ENCODE measurements at places on chromosomes 5 and 9.
A peak's percentile ranks its signal among the peaks of the same experiment; 100 is the strongest.

DNA sequence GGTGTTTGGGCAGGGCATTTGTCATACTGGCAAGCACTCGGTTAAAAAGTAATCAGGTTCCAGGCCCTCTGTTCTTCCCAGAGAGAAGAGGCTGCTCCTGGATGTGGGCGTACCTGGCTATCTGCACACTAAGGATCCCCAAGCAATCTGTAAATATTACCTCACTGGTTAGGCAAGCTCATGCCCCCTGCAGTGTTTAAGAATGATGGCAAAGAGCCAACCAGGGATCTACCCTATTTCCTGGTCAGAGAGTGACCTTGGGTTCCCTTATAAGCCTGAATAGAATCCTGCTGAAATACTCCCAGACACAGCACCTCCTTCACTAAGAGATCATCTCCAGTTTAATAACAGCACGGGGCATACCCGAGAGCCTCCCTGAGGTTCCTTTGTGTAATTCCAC is 181.2 kb downstream of the PIK3R1 start:
- DNase-seq = no peak

DNA sequence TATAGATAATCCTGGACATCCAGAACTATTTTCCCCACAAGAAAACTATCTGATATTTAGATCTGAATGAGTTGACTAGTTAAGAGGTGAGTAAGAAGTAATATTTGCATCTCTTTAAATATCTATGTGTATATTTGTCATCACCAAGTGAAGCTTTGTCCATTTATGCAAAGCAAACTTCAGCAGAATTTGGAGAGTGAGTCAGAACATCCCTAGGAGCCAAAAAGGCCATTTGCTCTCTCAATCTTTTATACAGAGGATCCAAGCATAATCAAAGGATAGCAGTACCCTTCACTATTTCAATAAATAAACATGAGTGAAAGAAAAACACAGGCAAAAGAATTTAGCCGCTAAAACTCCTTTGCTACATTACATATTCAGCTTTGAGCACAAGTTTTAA is 454.4 kb downstream of the NR2F1-AS1 start:
- no peak for DNase-seq

GRCh38 chr5:66701244-66701643 is 105.1 kb downstream of the MAST4 start:
- no peak for DNase-seq

- no peak for DNase-seq
These were observed 285.6 kb downstream of the FBXL7 start for GRCh38 chr5:15785531-15785981.

DNA sequence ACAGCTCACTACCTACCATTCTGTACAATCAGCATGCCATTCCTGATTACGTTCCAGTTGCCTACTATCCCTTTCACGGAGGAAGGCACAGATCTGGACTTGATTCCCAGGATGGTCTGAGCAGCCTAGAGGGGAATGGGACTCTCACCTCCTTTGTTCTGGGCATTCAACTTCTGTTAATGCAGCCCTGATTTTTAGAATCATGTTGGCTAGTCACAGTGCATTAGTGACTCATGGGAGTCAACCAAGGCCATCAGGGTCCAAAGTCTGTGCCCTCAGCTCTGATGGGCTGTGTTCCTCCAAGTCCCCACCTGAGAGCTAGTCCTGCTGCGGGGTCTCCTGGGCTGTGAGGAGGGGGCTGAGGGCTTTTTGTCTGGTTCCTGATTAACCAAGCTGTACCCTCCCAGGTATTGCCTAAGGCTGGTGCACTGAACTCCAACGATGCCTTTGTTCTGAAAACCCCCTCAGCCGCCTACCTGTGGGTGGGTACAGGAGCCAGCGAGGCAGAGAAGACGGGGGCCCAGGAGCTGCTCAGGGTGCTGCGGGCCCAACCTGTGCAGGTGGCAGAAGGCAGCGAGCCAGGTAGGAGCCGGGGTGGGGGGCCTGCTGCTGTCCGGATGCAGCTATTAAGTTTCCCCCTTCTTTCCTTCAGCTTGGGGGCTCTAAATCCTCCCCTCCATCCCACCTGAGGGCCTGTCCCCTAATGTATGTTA is 43.0 kb downstream of the STOM start:
- DNase-seq = no peak

GRCh38 chr5:5666369-5666768 is 243.9 kb downstream of the ICE1 start:
- no peak for DNase-seq

DNA sequence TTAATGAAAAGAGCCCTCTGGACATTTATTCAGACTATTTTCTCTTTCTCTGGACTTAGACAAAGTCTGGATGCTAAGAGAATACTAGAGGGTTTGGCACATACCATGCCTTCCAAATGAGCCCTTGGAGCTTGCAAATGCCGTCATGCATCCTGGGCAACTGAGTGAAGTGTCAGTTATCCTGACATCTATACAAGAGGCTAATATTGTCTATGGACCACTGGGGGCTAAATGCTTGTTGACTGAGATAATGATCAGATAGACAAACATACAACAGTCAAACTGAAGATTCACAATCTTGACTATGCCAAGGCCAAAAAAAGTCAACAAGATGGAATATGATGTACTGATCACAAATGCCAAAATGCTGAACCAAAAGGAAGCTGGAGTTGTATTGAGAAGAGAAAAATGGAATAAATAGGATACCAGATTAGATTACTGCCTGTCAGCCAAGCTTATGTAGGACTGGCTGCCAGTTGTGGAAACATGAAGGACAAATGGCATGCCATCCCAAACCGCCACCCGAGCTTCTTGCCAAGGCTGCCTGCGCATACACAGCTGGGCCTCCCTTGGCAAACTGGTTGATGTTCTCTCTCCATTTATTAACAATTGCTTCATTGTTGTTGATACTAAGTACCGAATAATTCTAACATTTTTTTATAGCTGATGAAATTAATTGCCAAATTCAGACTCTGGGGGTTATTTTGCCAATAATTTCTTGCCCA is 240.1 kb upstream of the GRAMD2B start:
- no peak for DNase-seq

DNA sequence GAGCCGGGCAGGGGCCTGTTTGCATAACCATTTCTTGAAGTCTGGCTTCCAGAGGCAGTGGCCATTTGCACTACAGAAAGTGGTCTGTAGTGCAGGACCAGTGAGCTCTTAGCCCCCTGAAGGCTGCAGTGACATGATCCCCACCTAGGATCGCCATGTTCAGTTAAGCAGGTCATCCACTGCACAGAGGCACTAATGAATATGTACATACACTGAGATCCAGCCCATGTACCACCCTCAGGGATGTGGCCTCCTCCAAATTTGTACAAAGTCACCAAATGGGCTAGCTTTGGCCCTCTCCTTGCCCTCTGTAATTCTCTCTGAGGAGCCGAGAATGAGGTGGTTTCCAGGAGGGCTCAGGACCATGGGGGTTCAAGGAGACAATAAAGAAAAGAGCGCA is 8.3 kb upstream of the SUSD3 start:
- DNase-seq = no peak

GRCh38 chr5:57383093-57383861 is 99.3 kb downstream of the ACTBL2 start:
- DNase-seq = no peak

DNA sequence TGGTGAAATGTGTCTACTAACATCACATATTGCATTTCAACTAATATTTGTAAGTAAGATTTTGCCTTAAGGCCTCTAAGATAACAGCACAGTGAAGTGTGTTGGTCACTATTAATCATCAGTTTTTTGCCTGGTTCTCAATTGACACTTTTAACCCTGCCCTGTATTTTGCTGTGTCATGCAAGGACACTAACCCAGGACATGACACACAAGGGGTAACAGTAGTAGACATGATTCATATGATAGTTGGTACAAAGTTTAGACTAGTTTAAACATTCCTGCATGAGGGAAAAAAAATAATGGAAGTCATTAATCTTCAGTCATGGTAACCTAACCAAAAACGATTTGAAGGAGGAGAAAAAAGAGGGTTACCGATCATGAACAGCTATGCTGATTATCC is 207.0 kb downstream of the DEPDC1B start:
- DNase-seq = no peak

DNA sequence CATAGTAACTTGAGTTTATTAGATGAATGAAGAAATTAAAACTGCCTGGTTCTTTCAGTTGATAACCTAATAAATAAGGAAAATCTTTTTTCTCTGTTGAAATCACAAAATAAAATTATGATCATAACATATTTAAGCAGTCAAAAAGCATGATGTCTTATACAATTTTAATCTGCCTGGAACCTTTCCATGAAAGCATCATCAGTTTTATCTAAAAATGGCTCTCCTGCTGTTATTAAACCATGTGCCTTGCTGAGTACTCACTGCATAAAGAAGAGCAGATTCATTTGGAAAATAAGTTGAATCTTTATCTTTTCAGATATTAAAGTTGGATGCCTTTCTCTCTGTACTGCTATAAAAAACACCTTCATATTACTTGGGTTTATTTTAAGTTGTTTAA is 148.8 kb downstream of the SLC24A2 start:
- DNase-seq = no peak

DNA sequence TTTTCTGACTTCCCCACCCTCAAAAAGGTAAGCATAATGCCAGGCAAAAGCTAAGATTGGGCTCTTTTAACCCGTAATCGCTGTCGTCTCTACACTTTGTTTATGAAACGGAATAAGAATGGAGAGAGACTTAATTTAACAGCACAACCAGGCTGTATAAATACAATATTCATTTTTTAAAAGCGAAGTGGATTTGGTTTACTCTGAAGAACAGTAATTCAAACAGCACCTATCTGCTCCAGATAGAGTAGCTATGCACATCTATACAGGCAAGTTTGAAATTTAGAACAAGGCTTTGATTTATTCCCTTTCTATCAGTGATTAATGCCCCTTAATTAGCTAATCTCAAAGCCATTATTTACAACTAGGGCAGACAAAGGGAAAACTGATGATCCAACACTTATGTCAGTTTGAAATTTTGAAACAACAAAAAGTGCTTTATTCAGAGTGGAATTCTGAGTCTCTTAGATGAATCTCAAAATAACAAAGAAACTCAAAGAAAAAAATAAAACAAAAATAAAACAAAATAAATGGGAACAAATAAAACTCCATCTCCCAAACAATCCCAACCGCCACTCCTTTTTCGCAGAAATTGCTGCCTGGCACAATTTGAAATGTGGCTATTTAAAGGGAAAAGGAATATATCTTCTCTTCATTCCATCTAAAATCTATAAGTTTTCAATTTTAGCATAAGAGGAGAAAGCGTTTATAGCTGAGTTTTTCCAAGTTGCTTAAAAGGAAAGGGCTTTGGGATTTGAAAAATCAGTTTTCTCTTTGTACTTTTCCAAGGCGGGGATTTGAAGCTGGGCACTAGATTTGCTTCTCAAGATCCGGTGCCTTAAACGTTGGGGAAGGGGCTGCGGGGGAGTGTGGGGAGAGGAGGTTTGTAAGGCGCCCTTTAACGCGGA is 298.6 kb downstream of the PARP8 start:
- no peak for DNase-seq

GRCh38 chr9:10000669-10001068 is 612.1 kb downstream of the PTPRD start:
- no peak for DNase-seq

DNA sequence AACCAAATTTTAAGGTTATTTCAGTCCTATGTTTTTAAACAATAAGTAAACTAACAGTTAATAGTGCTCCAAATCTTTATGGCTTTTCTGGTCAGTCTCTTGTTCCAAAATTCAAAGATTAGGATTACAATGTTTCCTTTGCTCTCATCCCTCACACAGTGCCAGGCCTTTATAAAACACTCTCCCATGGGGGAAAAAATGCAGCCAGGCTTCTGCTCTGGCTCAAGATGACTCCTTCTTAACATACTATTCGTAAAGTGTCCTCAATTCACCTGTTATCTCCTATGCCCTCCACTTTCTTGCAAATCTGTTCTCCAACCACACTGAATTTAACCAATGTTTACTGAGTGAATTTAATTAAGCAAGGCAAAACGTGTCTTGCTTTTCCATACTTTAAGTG is 1.4 kb downstream of the CEP120 start:
- no peak for DNase-seq

GRCh38 chr5:154163327-154164248 is 26.9 kb upstream of the GALNT10 start:
- DNase-seq = no peak

- DNase-seq = no peak
These were observed 161.8 kb downstream of the AUH start for GRCh38 chr9:91199739-91200497.

GRCh38 chr9:105392531-105392930 is 55.3 kb upstream of the FSD1L start:
- DNase-seq = no peak

- no peak for DNase-seq
These were observed 8.1 kb downstream of the SEC24A start for GRCh38 chr5:134656690-134657089.

GRCh38 chr9:19102631-19103345 is at the start of gene HAUS6:
TSS of gene HAUS6 (minus strand) at chr9:19102904. CDS start at chr9:19102651, 253 bp downstream.
- peak; percentile 77 for DNase-seq

GRCh38 chr9:110996436-110997220 is 41.6 kb downstream of the LPAR1 start:
- DNase-seq = no peak

DNA sequence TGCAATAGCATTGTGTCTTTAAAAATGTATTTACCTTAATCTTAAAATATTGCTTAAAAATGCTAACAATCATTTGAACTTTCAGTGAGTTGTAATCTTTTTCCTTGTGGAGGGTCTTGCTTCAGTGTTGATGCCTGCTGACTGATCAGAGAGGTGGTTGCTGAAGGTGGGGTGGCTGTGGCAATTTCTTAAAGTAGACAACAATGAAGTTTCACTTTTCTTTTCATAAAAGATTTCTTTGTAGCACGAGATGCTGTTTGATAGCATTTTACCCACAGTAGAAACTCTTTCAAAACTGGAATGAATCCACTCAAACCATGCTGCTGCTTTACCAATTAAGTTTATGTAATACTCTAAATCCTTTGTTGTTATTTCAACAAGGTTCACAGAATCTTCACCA is 50.8 kb downstream of the NR3C1 start:
- no peak for DNase-seq

DNA sequence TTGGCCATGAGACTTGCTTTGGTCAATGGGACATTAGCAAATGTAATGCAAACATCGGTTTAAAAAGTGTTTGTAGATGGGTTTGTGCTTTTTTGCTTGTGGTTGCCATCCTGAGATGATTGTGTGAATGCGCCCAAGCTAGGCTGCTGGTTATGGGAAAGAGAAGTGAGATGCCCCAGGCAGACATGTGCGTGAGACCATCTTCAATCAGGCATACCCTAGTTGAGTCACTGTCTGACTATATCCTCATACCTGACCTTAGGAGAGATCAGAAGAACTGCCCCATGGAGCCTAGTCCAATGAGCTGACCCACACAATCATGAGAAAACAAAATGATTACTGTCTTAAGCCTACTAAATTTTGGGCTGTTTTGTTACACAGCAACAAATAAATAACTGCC is 36.8 kb upstream of the ZNF608 start:
- DNase-seq = no peak

GRCh38 chr9:94818178-94818541 is 91.7 kb downstream of the AOPEP start:
- DNase-seq = no peak

GRCh38 chr5:74296685-74297408 is 343.7 kb downstream of the ENC1 start:
- no peak for DNase-seq

All from NCI-H187 treated with DMSO at 0.1 percent for 48 hours (cell line).